Muscle of back (tissue), 13 donors: ENCODE measurements at places on chromosomes 4 and X. TPM values are rescaled to one million over a fixed set of nuclear protein-coding genes. Genes with fewer than 3 reads are reported as not detected.

The BTC gene
- polyA plus RNA-seq: 3.2 TPM

The GABRE gene
- polyA plus RNA-seq: 24.6 TPM

The RAB41 gene
- 0.30 TPM for polyA plus RNA-seq

The FSTL5 gene
- 5.0 TPM for polyA plus RNA-seq

DNA sequence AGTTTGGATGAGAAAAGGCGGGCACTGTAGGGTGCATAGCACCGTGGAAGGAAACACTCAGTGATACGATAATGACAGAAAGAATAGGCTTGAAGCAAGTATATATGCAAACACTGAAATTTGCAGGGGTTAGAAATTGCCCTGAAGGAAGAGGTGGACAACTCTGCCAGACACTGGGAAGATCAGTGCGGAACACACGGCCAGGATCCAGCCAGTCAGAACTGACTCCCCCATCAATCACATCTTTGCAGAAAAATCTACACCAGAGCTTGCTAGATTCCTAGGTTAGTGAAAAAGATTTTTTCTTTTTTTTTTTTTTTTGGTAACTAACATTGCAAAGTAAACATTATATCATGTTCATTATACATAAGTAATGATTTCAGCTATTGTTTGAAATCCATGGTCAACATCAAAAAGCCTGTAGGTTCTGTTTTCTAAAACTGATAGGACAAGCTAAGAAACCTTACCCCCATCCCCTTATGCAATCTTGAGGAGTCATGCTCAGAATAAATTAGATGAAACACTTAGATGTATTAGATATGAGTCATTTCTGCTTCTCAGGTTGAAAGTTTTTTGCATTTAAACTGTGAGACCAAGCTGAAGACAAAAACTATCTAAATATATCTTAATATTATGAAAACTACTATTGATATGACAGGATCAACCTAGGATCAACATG, 38.9 kb downstream of the TRIML1 start:
- no peak for DNase-seq

GRCh38 chr4:180234730-180235129, 2008.5 kb upstream of the TENM3 start:
- DNase-seq: no peak

GRCh38 chr4:173777921-173778320, 247.9 kb upstream of the HAND2 start:
- DNase-seq: no peak
